ENCODE measurements at places on chromosomes 1 and 21.

- DNase-seq = no peak
Measured at GRCh38 chr1:217718873-217719272, 87.7 kb downstream of the SPATA17 start.

GRCh38 chr21:21101911-21102310 lies 103.7 kb downstream of the NCAM2 start:
- no peak for DNase-seq

- no peak for DNase-seq
Measured at GRCh38 chr21:41832596-41833496, 46.3 kb downstream of the PRDM15 start.

GRCh38 chr1:34688006-34688741 lies 66.7 kb upstream of the GJB5 start:
- DNase-seq = no peak

DNA sequence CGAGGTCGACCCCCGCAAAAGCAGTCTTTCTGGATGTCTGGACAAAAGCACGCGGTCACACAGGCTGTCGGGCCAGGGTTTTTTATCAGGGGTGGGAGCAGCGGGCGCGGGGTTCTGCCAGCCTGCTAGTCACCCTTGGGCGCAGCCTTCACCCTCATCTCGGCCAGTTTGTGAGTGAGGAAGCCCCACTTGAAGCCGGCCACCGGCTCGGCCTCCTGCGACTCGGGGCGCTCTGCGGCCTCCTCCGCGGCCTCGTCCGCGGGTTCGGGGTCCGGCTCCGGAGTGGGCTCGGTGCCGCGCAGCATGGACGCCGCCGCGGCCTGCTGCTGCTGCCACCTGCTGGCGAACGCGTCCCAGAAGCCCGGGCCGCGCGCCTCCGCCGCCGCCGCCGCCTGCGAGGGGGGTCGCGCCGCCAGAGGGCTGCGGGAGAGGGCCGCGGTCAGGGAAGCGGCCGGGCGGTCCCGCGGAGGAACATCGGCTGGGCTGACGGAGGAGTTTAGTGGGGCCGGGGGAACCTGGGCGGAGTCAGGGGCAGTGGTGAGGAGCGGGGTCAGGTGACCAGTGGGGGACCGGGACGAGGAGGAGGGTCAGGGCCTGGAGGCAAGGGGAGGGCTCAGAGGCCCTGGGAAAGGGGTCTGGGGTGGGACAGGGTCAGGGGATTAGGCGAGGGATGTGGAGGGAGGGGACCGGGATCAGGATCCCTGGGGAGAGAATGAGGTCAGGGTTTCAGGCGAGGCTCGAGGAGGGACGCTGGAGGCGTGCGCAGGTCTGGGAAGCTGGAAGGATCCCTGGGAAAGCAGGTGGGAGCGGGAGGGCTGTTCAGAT lies 4.5 kb downstream of the C1orf232 start:
- DNase-seq = peak; percentile 35

- no peak for DNase-seq
Measured at GRCh38 chr1:46301406-46301807, 2.0 kb downstream of the LRRC41 start.

DNA sequence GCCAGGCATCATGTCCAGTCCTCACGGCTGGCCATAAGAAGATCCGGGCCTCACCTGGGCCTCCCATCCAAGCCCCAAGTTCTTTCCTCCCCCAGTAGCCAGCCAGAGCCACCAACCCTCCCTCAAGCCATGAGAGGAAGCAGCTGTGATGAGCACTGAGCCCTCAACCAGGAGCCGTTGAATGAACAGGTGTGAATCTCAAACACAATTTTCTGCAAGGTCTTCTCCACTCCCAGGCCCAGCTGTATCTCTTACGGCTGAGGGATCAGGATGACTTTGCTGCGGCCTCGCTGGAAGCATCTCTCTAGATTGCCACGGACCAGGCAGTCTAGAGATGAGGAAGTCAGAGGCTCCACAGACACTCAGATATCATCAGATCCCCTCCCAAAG lies 9.8 kb upstream of the CLDN14 start:
- no peak for DNase-seq

GRCh38 chr1:7289694-7290093 lies 481.4 kb upstream of the VAMP3 start:
- no peak for DNase-seq

GRCh38 chr1:41673806-41674205 lies 189.3 kb upstream of the EDN2 start:
- DNase-seq = peak; percentile 44

- no peak for DNase-seq
Measured at GRCh38 chr1:185473186-185473585, 156.1 kb upstream of the IVNS1ABP start.

GRCh38 chr1:14759843-14760242 lies 161.4 kb downstream of the KAZN start:
- no peak for DNase-seq

- no peak for DNase-seq
Measured at GRCh38 chr1:211037095-211037494, 96.9 kb downstream of the KCNH1 start.

Measured in activated CD4-positive, alpha-beta T cell treated with anti-CD3 and anti-CD28 coated beads, Interleukin-2, amount 50 U/mL, for 4 hours (primary cell).